ENCODE measurements at places on chromosomes 11 and 22.

DNA sequence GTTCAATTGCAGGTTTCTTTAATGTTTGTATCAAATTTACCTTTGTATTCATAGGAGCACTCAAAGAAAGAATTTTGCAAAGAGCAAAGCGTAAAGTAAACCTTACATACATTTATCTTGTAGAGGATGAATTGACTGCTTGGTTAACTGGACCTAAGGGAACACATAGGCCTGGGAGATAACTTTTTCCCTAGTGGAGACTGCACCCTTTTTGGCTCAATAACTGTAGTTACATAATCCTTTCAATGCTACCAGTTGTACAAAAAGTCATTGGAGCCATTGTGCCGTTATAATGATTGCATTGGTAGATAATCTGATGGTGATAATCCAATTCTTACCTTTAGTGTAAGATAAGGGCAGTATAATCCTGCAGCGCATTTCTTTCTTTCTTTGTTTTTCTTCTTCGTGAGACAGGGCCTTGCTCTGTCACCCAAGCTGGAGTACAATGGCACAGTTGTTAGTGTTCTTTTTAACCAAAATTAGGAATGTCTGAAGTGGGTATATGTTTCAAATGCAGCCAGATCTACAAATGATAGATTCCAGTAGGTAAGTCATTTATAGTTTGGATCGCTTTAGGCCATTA is 18.3 kb downstream of the ATG13 start:
- no peak overlapping the region for H3K27ac ChIP-seq
- peaks cover 14% of the 10 kb centered on the region for H3K36me3 ChIP-seq

DNA sequence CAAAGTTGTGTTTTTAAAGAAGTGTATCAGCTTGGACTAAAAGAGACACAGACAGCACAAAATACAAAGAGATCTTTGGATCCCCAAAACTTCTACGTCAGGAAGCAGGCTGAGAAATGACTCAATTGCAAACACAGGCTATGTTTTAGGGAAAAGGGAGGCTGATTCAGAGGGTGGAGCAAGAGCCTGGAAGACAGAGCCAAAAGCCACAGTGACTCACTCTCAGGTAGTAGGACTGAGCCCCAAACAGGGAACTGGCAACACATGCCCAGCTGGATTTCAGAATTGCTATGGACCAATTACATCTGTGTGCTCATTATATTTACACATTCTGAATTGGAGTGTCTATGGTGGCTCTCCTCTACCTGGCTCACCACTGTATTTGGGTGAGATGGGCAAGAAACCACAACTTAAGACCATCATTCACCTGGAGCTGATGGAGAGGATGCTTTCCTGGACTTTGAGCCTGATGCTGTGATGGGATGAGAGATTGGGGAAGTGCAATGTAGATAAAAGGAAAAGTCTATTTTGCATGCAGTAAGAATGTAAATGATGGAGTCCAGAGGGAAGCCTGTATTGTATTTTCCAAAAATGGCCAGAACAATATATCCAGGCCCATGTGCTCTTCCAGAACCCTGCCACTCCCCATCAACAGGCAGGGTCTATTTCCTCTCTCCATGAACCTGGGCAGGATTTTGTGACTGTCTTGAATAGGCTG is 20.8 kb upstream of the LINC01488 start:
- H3K27ac ChIP-seq: no peak overlapping the region
- peaks cover 8% of the 10 kb centered on the region for H3K27me3 ChIP-seq
- no peak overlapping the region for H3K4me3 ChIP-seq
- H3K4me1 ChIP-seq: no peaks in the 10 kb centered on the region
- no peaks in the 10 kb centered on the region for H3K36me3 ChIP-seq

DNA sequence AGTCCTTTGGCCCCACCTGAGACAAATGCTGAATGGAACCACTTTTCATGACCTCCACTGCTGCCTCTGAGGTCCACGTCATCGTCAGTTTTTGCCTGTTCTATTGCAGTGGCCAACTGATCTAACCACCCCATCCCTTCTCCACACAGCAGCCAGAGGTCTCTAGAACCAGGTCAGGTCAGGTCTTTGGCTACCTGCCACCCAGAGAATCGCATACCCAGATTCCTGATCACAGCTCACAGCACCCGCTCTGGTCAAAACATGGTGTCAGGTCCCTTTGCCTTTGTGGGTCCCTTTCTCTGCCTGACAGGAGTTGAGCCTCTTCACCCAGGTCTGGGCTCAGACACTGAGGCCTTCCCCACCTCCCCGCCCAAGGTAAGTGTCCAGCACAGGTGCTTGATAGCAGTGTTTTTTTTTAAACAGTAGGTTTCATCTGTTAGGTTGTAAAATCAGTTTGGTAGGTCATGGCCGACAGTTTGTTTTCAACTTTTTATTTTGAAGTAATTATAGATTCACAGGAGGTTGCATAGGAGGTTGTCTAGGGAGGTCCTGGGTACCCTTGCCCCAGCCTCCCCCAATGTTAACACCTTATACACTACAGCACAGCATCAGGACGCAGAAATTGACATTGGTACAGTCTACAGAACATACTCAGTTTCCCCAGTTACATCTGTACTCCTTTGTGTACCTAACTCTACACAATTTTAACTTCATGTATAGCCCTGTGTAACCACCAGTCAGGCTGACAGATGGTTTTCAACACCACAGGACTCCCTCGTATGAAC is 6.9 kb downstream of the C22orf39 start:
- H3K36me3 ChIP-seq: no peaks in the 10 kb centered on the region
- H3K27me3 ChIP-seq: no peaks in the 10 kb centered on the region
- H3K27ac ChIP-seq: peak overlapping the region; percentile 34
- H3K4me1 ChIP-seq: peaks cover 30% of the 10 kb centered on the region
- no peak overlapping the region for H3K4me3 ChIP-seq

- H3K4me1 ChIP-seq: no peaks in the 10 kb centered on the region
- H3K27ac ChIP-seq: no peak overlapping the region
- no peaks in the 10 kb centered on the region for H3K27me3 ChIP-seq
- H3K36me3 ChIP-seq: no peaks in the 10 kb centered on the region
Observed at GRCh38 chr11:99555486-99555885, 534.7 kb downstream of the CNTN5 start.

GRCh38 chr11:11980841-11981308 is 27.6 kb downstream of the DKK3 start:
- no peak overlapping the region for H3K4me3 ChIP-seq
- no peak for DNase-seq
- no peaks in the 10 kb centered on the region for H3K36me3 ChIP-seq
- no peaks in the 10 kb centered on the region for H3K4me1 ChIP-seq

- DNase-seq: no peak
- H3K4me3 ChIP-seq: no peak overlapping the region
- H3K4me1 ChIP-seq: no peaks in the 10 kb centered on the region
- no peak overlapping the region for H3K27ac ChIP-seq
- peaks cover 32% of the 10 kb centered on the region for H3K36me3 ChIP-seq
Observed at GRCh38 chr22:19795617-19796008, 35.0 kb downstream of the TBX1 start.

DNA sequence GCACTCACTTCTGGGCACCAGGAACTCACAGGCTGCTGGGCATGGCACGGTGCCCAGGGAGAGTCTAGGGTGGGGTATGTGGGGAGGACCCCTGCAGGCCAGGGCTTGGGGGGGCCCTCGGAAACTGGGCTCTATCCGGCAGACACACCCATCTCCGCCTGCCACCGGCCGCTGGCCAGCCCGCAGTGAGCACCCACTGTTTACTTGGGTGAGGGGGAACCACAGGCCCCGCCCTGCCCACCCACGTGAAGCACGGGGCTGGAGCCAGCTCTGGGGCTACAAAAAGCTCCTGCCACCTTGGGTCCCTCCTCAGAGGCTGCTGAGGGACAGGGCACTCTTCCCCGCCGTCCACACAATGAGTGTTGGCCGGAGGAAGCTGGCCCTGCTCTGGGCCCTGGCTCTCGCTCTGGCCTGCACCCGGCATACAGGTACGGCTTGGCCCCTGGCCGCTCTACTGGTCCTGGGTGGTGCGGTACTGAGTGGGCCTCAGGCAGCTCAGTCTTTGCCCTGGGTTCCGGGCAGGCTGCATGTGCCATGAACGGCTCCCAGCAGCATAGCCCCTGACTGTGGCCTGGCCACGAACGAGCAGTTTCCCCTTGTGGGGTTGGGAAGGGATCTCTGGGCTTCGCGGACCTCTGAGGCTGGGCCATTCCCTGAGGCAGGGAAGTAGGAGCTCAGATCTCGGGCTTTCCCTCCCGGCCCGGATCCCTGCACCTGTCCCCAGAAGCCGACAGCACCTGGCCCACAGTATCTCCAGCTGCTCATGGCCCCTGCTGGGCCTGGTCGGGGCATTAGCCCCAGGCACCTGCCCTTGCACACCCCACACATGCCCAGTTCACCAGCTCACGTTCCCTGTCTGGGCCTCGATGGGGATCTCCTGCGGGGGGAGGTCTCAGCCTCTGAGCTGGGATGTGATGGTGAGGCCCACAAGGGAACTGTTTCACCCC is at the start of gene MUC5AC:
MUC5AC (plus strand) TSS at position 309 of the 947 bp plus-strand sequence; CDS start at position 356, 47 bp downstream.
- DNase-seq: no peak
- peaks cover 4% of the 10 kb centered on the region for H3K27me3 ChIP-seq
- no peaks in the 10 kb centered on the region for H3K4me1 ChIP-seq

- DNase-seq: no peak
- H3K36me3 ChIP-seq: no peaks in the 10 kb centered on the region
- no peaks in the 10 kb centered on the region for H3K27me3 ChIP-seq
Observed at GRCh38 chr11:32508780-32509179, 73.4 kb upstream of the WT1 start.

- H3K27ac ChIP-seq: no peak overlapping the region
- H3K4me1 ChIP-seq: no peaks in the 10 kb centered on the region
- no peak overlapping the region for H3K4me3 ChIP-seq
- no peak for DNase-seq
- H3K27me3 ChIP-seq: peaks cover 6% of the 10 kb centered on the region
- H3K36me3 ChIP-seq: peaks cover 3% of the 10 kb centered on the region
Observed at GRCh38 chr11:57785072-57785471, 23.5 kb downstream of the CTNND1 start.

GRCh38 chr22:28600546-28601143 is 79.0 kb downstream of the TTC28 start:
- peak; percentile 55 for DNase-seq
- H3K27me3 ChIP-seq: peaks cover 4% of the 10 kb centered on the region
- H3K4me1 ChIP-seq: no peaks in the 10 kb centered on the region
- no peak overlapping the region for H3K27ac ChIP-seq
- no peaks in the 10 kb centered on the region for H3K36me3 ChIP-seq

DNA sequence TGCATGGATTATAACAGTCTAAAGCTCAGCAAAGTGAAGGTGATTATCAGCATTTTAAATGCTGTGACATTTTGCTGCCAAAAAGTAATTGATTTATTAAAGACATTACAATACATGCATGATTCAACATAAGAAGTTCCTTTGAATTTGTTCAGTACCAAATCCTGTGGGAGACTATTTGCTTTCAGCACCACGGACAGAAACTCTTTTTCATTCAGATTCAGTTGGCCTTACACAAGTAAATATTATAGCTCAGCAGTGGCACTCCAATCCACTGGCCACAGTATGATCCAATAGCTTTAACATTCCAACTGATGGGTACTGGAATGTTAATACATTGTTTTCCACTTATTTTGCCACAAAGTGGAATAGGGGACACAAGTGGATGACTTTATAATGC is 806.7 kb downstream of the NTM start:
- no peaks in the 10 kb centered on the region for H3K36me3 ChIP-seq
- no peak for DNase-seq
- no peaks in the 10 kb centered on the region for H3K27me3 ChIP-seq
- no peak overlapping the region for H3K27ac ChIP-seq

DNA sequence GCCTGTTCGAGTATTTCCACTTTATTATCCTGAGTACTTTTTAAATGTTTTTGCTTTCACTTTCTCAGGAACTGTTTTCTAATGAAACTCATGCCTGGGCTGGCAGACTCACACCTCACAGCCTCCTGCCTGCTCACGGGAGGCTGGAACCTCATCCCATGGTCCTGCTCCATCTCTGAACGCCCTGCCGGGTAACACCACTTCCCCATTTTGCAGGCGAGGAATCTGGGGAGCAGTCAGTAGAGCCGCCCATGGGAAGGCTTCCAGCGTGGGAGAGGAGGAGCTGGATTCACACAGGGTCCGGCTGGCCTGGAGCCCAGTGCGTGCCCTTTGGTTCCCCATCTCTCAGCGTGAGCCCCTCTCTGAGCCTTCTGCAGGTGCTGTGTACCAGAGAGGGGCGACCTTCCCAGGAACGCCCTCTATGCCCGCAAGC is 53.6 kb downstream of the SCUBE1 start:
- no peak for DNase-seq
- peaks cover 26% of the 10 kb centered on the region for H3K4me1 ChIP-seq
- peak overlapping the region; percentile 82 for H3K27ac ChIP-seq
- no peaks in the 10 kb centered on the region for H3K36me3 ChIP-seq

- no peak overlapping the region for H3K4me3 ChIP-seq
- H3K4me1 ChIP-seq: peaks cover 5% of the 10 kb centered on the region
- no peak for DNase-seq
- H3K27me3 ChIP-seq: peaks cover 2% of the 10 kb centered on the region
- H3K36me3 ChIP-seq: no peaks in the 10 kb centered on the region
Observed at GRCh38 chr11:134657631-134658030, 245.6 kb upstream of the B3GAT1 start.

GRCh38 chr22:36386351-36386899 is 1.3 kb downstream of the MYH9 start:
- peaks cover 21% of the 10 kb centered on the region for H3K27me3 ChIP-seq
- peaks cover 53% of the 10 kb centered on the region for H3K4me1 ChIP-seq
- peak overlapping the region; percentile 96 for H3K4me3 ChIP-seq
- peak overlapping the region; percentile 96 for H3K27ac ChIP-seq
- H3K36me3 ChIP-seq: peaks cover 5% of the 10 kb centered on the region

DNA sequence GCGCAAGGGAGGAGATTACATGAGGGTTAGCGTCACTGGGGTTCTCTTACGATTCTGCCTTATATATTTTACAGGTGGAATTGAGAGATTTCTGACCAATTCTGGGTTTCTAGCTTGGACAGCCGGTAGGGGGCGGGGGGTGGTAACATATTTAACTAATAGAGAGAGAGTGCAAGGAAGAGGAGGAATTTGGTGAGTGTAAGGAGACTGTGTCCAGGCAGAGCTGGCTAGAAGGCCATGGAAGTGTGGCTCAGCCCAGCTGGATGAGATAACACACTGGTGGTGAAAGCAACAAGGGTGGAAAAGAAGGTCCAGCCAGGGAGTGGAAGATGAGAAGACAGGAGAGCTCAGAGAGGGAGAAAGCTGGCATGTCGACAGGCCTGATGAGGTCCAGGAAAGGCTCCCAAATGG is 56.5 kb downstream of the ST3GAL4 start:
- no peak overlapping the region for H3K4me3 ChIP-seq
- H3K36me3 ChIP-seq: peaks cover 16% of the 10 kb centered on the region
- H3K27ac ChIP-seq: no peak overlapping the region
- H3K4me1 ChIP-seq: peaks cover 11% of the 10 kb centered on the region
- no peaks in the 10 kb centered on the region for H3K27me3 ChIP-seq
- no peak for DNase-seq

GRCh38 chr11:34267013-34267412 is 90.8 kb downstream of the ABTB2 start:
- H3K4me1 ChIP-seq: no peaks in the 10 kb centered on the region
- H3K27ac ChIP-seq: no peak overlapping the region
- DNase-seq: no peak
- no peak overlapping the region for H3K4me3 ChIP-seq
- no peaks in the 10 kb centered on the region for H3K36me3 ChIP-seq

Measured in immature natural killer cell (primary cell).